ENCODE measurements at places on chromosomes 7 and 10.

DNA sequence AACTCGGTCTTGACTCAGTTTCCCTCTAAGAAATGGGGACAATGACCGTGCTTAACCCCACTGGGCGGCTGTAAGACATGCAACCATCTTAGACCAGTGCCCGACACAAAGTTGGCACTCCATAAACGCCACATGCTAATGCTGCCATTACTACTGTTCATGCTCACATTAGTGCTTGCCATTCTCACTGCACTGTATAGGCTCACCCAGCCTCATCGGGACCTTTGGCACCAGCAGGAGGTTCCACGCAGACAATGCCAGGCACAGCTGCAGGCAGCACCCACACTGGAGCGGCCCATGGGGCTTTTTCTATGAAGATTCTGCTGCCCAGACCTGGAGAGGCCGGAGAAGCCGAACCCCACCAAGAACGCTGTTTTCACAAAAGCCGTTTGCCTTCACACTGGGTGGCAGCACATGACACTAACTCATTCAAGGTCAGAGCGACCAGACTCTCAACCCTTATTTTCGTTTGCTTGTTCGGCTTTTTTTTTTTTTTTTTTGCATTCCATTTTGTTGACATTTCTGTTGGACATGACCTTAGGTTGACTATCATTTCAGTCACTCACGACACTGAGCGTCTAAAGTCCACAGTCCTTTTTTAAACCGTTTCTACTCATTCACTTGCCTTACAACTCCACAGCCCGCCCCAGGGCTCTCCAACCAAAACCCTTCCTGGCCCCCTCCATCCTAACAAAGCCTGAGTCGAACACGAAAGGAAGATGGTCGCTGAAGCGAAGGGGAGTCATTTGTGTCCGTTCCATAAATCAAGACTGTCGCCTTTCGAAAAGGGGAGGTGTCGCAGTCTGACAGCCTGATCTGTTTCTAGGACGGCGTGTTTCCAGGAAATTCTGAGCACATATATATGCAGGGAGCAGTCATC, 124.4 kb upstream of the RNF32 start:
- DNase-seq, result no peak

- DNase-seq, result no peak
These were observed 24.8 kb upstream of the TRIM8 start for GRCh38 chr10:102619281-102619981.

- no peak for DNase-seq
These were observed 31.2 kb downstream of the BMPER start for GRCh38 chr7:33936503-33936902.

DNA sequence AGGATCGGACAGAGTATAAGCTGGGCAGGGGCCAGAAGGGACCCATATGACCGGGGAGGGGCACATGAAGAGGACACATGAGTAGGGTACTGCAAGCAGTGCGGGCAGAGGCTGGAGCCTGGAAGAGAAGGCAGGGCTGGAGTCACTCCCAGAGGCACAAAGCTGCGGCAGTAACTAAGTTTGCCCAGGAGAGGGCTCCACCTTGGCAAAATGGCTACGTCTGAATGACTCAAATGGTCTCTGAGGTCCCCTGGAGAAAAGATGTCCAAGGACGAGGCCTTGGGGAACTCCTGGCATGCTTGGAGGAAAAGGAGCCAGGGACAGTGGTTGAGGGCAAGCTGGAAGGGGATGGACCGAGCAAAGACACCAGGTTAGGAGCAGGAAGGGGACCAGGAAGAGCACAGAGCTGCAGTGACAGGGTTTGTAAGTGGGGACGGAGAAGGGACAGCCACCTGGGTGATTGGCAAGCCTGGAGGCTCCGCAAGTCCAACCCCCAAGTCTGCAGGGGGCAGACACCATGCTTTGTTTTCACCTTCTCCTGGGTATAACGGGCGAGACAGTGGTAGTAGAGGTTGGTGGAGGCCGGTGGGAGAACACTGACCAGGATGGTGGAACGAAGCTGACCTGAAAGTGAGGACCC, 43.1 kb upstream of the LBX1 start:
- peak; percentile 26 for DNase-seq

DNA sequence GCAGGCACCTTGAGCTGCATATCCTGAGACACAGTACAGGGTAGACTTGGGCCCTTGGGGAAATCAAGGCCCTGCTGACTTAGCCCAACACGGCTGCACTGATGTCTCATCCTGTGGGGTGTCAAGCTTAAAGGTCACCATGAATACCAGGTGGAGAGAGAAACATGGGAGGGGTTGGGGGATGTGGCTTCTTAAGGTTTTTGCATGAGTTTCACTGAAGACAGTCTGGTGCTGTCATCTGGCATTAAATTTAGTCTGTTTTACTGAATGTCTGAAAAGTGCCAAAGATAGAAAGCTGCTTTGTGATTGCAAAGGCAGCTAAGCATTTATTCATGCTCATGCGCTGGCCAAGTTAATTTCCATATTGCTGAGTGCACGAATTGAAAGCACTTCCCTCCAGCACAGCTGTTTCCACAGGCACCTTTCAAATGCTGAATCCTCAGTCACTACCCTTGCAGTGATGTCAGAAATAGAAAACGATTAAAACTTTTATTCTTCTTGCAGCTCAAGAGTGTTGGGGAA, 102.1 kb downstream of the OSBPL3 start:
- no peak for DNase-seq

DNA sequence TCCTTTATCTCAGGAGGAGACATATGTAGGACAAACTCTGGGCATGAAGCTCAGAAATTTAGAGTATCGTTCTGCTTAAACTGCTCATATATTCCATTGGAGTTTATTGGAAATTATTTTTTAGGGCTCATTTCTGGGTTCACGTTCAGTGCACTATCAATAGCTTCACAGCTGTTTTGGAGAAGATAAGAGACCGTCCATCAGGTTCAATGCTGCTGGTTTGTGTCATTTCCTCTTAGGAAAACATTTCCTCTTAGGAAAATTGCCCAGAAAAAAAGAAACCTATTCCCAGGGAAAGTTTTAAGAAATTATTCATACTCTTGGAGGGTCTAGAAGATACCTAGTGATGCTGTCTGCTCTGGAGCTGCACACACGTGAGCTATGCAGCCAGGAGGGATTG, 691.7 kb downstream of the GRID1 start:
- DNase-seq, result no peak

DNA sequence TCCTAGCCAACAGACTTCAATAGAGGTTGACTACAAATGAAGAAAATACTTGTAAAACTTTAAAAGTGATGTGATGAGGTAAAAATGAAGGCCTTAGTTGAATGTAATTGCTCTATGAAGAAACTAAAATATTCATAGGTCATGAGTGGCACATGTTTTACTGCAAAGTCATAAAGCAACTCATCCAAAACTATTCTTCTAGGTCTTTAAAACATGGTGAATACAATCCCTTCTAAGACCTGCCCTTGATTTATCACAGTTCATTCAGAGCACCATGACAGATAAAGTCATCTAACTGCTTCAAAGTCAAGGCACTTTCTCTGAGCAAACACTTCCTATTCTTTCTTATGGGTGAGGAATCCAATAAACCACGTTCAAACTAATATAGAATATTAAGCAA, 713.5 kb downstream of the SORCS1 start:
- no peak for DNase-seq

DNA sequence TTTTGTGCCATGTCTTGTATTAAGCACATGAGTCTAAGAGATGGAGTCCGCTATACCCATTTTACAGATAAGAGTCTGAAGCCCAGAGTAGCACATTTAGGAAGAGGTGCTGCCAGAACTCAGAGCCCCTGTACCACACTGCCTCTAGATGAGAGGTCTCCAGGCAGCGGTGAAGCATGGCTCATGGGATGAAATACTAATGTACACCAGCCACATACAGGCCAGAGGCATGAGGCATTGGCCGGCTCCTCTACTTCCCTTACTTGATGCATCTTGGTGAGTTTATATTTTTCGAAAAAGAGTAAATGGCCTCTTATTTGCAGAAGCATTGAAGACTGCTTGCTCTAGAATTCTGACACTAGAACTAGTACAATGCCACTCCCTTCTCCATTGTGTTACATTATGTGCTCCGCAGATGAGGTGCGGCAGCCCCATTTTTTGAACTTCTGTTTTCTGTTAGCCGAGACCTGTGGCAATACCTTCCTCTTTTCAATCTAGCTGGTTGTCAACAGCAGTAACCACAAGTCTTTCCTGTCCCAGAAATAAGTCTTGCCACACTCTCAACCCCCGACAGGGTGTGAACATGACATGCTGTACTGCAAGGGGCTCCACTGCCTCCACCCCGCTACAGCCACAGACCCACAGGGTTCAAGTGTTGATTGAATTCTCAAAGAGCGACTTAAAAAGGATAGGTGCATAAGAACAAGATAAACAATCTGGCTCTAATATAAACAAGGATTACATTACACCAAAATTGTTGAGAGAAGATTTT, 145.3 kb downstream of the CELF2 start:
- DNase-seq, result no peak

- peak; percentile 97 for DNase-seq
These were observed 16.2 kb downstream of the SLC16A12 start for GRCh38 chr10:89518876-89519842.

- DNase-seq, result no peak
These were observed 322.0 kb downstream of the FRMD4A start for GRCh38 chr10:14008740-14009080.

- peak; percentile 87 for DNase-seq
These were observed 527.8 kb downstream of the LRMDA start for GRCh38 chr10:75959209-75959608.

DNA sequence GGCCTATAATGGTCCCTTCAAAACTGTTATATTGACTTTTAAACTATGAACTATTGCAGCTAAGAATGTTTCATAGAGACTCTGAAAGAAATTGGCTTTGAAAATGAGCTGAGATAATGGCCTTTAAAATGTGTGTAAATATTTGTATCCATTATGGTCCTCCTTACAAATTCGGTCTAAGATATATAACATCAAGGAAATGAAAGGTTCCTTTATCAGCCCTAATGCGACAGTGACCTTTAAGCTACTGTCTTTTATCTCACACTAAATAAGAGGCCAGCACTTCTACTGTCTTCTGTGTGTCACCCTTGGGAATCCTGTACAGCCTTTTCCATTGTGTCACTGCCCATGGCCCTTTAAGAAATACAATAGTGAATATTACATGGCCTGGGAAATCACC, 19.5 kb downstream of the COL28A1 start:
- DNase-seq, result no peak

DNA sequence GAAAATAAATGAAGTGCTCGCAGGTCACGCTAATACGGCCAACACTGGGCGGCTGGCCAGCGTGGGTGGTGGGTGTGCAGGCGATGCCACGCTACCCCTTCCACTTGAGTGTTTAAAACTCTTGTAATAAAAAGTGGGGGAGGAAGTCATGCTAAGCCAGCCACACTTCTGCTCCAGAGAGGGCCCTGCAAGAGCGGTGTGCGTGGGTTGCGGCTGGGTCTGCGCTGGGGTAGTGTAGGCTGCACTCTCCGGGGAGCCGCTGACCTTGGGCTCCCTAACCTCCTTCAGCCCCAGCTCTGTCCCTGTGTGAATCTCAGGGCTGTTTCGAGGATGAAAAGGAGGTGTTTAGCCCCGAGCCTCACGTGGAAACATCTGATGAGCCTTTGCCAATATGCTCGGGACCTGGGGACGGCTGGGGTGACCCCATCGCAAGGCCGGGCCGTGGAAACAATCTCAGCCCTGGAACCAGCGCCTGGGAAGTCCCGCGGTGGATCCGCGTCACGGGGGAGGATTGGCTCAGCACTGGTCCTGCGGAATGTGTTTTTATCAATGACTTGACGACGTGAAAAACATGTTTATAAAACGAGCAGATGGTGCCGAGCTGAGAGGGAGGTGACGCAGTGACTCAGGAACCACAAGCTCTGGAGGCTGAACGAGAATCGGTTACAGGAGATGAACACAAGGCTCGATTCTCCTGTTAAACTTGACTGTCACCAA, 278.5 kb downstream of the DNAJB6 start:
- no peak for DNase-seq

DNA sequence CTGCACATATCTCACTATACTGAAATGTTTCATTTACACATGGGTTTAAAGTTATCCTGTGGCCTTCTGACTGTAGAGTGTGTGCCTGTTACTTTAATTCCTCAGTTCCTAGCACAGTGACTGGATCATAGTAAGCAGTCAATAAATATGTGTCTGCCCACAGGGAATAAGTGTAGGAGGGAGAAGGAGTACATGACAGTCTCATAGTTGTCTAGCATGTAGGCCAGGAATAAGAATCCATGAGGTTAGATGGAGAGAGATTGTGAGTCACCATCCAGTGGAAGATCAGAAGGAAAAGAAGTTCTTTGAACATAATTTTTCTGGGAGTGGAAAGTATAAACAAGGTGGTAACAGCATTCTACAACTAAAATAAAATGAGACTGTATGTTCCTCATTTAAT, 36.6 kb upstream of the SEMA3A start:
- no peak for DNase-seq

DNA sequence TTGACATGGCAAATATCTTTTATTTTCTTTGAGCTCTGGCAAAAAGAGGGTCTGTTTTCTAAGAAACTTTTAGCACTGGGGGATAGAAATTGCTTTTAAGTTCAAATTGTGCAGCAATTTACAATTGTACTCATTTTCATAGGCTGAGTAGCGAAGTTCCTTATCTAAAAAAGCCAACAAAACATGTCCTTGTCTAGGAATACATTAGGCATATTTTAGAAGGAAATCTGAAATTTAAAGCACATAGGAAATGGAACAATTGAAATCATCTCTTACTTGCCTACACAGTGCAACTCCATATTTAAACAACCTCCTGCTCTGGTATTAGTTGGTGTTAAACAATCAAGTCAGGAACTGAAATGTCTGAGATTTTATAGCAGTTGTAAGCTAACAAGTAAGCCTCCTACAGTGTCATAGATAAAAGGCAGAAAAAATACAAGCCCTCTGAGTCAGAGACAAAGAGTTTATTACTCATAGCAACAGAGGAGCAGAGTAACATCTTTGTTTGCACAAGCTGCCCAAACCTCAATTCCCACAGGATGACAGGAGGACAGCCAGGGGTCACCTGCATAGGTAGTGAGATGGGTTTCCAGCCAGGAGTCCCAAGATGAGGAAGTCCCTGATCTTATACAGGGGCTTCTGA, 280.2 kb upstream of the HGF start:
- peak; percentile 79 for DNase-seq

GRCh38 chr10:102436312-102436711, 3.9 kb upstream of the CUEDC2 start:
- no peak for DNase-seq

- no peak for DNase-seq
These were observed 25.9 kb downstream of the RGR start for GRCh38 chr10:84270708-84271107.

DNA sequence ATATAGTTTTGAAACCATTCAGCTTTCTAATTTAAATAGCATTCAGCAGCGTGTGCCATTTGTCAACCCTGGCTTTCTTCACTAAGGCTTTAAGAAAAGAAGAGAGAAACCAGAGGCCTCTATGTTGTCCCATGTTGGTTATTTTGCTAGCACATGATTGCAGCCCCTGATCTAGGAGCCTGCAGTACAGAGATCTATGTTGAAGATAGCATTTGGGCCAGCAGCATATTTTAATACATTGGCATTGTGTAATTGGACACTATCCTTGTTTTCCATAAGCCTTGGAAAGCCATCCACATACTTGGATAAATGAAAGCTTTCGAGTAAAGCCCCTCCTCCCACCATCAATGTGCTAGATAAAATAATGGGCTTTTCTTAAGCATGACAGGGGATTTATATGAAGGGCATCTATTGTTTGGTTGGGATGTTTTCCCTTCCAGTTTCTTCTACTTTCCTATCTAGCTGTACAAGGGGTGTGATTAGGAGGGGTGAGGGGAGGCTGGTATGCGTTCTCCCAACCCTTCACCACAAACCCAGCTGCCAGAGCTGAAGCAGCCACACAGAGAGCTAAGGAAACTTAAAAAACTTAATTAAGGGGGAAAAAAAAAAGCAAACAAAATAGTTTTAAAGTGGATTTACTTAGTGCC, 23.1 kb upstream of the SDHAF3 start:
- DNase-seq, result no peak

- DNase-seq, result no peak
These were observed 96.0 kb downstream of the ANK3 start for GRCh38 chr10:60293581-60294175.

Measured in fibroblast of skin of left quadriceps (primary cell).